ENCODE measurements at places on chromosomes 13 and 19.

- DNase-seq, result no peak
These were observed 477 bp upstream of the PLEKHF1 start for GRCh38 chr19:29664753-29665214.

- no peak for DNase-seq
These were observed 8.8 kb downstream of the FZR1 start for GRCh38 chr19:3514930-3515329.

DNA sequence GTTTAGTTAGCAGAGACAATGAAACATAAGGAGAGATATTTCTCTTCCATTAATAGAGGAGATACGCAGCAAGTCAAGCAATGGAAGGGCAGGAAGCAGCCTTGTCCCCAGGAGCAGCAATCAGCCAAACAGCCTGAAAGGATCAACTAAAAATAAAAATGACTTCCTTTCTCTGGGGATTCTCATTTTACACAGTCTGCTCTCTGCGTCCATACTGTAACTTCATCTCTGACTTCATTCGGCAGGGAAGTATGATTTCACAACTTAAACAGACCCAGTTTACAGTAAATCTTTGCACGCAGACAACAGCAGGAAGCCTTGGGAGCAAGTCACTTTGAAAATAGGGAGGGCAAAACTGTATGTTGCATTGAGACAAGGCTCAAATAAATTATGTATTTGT, 826.7 kb downstream of the DIAPH3 start:
- DNase-seq, result no peak

DNA sequence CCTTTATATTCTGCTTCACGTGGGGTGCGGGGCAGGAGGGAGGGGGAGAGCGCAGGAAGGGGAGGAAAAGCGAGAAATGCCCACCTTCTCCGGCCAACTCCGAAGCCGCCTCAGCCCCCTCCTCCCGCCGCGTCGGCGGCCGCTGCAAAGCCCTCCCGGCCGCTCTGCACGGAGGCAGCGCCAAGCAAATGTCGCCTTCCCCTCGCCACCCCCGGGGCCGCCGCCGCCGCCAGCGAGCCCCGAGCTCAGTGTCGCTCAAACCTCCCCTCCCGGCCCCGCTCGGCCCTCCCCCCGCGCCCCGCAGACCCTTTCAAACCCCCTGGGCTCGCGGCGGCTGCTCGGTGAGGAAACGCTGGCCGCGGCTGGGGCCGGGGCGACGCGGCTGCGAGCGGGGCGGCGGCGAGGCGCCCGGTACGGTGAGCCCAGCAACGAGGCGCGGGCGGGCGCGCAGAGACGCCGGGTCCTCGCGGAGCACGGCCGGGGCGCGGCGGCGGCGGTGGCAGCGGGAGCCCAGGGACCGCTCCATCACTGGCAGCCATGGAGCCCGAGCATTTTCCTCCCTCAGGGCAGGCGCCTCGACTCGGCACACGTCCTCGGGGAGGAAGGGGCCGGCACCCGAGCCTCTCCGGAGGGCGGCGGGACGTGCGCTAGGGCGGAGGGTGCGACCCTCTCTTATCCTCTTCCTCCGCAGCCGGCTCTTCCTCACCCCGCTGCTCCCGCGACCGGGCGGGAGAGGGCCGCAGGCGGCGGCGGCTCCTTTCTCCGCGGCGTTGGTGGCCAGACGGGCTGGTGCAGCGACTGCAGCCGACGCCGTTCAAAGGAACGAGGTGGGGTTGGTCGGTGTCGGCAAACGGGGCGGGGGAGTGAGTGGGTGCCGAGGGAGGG, 463 bp upstream of the TSC22D1 start:
- DNase-seq, result no peak

GRCh38 chr13:46996316-46997030, 99.6 kb upstream of the HTR2A start:
- DNase-seq, result no peak

GRCh38 chr13:53216773-53217172, 188.2 kb downstream of the OLFM4 start:
- no peak for DNase-seq

DNA sequence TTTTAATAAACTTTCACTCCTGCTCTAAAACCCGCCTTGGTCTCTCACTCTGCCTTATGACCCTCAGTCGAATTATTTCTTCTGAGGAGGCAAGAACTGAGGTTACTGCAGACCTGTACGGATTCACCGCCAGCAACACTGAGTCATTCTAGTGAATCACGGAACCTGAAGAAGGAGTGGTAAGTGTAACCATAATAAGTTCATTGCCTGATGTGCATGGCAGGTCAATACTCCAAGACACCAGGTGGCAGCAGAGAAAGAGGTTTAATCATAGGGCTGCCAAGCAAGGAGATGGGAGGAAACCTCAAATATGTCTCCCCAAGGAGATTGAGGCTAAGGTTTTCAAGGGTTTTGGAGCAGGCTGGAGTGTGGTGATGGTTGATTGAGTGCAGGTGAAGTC, 204.3 kb upstream of the IPO5 start:
- DNase-seq, result no peak

- no peak for DNase-seq
These were observed 11.0 kb downstream of the TMEM272 start for GRCh38 chr13:51833980-51834379.

- DNase-seq, result no peak
These were observed 3.8 kb downstream of the TARM1 start for GRCh38 chr19:54077334-54077733.

- no peak for DNase-seq
These were observed 8.2 kb downstream of the ATP11A start for GRCh38 chr13:112697756-112698655.

DNA sequence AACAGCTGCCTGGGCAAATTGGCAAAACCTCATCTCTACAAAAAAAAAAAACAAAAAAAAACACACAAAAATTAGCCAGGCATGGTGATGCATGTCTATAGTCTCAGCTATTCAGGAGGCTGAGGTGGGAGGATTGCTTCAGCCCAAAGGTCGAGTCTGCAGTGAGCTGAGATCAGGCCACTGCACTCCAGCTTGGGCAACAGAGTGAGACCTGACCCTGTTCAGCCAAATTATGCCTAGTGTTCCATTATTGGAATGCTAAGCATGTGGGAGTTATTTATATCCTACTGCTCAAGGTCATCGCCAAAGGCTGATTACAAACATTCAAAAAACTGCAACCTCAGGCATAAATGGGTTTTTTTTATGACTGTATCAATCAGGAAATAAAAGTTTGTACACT, 1251.0 kb upstream of the PCDH9 start:
- DNase-seq, result no peak

- DNase-seq, result peak; percentile 22
These were observed 20.8 kb downstream of the LAIR2 start for GRCh38 chr19:54523403-54523802.

- no peak for DNase-seq
These were observed 18.7 kb downstream of the PPP5C start for GRCh38 chr19:46365561-46365960.

DNA sequence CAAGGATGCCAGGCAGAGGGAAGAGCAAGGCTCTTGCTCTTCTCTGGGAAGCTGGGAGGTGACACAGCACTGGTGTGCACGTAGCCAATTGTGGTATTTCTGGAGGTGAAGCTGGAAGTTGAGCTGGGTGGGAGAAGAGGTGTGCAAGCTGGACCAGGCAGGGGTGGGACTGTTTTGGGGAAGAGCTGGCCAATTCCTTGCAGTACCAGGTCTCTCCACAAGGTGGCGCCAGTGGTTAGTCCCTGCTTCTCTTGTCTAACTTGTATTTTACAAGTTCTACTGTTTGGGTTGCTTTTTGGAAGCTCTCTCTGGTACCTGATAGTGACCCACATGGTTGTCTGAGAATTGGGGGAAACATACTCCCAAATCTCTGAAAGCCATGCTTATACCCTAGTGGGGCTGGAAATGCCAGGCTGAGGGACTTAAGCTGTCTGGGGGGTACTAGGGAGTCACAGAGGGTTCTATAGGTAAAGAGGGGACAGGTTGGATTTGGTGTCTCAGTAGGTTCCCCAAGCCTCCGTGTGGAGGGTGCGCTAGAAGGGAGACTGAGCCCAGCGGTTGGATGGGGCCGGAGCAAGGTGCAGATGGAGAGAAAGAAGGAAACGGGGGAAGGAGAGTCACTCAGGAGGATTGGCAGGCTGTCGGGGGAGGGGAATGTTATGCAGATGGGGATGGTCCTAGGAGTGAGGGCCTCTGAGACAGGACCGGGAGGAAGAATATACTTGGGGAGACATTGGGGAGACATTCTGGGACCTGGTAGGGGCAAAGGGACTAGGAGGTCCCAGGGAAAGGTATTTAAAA, 3.0 kb downstream of the HPN start:
- no peak for DNase-seq

DNA sequence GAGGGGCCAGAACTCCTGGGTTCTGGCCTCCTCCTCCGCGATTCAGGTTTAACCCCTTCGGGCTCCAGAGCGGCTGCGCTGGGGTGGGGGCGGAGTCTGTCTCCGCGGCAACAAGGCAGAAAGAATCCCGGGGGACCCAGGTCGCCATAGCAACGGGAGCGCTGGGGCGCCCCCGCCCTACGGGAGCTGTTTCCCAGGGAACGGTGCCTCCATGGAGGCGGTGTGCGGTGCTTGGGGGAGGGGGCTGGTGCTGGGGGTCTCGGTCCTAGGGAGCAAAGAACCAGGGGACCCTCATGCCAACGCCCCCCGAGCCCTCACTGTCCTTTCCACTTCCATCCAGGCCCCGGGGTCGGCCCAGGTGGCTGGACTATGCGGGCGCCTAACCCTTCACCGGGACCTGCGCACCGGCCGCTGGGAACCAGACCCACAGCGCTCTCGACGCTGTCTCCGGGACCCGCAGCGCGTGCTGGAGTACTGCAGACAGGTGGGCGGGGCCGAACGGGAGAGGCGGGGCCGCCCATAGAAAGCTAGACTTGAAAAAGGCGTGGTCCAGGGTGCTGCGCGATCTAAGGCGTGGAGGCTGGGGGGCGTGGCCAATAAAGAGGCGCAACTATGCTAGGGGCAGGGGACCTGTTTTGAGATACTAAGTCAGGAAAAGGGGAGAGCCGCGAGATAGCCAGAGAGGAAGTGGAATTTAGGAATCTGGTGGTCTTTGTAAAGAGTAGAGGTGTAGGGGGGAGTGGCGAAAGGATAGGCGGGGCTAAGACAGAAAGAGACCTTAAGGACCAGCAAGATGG, 1.2 kb downstream of the APLP1 start:
- DNase-seq, result peak; percentile 93

DNA sequence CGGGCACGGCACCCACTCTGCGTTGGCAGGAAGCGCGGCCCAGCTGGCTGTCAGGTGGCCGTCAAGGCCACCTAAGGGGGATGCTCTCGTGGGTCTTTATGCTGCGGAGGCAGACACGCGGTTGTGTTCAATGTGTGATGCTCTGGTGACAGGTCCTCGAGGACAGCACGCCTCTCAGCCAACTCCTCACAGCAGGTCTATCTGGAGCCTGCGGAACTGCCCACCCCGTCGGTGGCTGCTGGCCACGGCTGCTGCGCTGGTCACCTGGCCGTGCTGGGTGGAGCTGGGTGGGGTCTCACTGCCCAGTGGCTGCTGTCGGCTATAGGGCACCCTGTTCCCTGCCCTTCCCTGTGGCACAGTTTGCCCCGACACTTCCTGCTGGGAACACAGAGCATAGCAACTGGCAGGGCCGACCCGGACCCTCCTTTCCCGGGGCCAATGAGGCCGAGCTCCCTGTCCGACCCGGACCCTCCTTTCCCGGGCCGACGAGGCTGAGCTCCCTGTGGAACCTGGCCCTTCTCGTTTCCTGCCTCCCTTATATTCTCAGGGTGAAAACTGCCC, 14.3 kb upstream of the F7 start:
- DNase-seq, result no peak

GRCh38 chr13:114119196-114119595, 13.2 kb downstream of the RASA3 start:
- no peak for DNase-seq

DNA sequence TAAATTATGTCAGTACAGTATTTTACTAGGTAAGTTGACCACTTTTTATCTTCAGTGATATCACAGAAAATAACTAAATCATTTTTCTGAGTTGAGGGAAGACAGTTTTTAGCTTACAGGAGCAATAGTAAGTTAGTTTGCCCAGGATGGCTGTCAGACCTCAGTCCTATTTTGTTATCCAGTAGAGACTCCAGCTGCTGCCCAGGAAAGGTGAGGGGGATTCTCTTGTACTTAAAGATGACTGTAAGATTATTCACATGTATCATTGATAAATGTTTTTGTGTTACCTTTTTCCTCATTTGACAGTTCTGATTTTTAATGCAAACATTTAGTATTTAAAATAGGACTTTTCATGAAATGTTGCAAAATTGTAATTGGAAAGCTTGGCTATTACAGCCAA, 14.5 kb upstream of the GPR183 start:
- DNase-seq, result no peak

- no peak for DNase-seq
These were observed 147.5 kb downstream of the DIAPH3 start for GRCh38 chr13:60016229-60016628.

GRCh38 chr13:50631041-50631440, 212.5 kb downstream of the DLEU7 start:
- no peak for DNase-seq

DNA sequence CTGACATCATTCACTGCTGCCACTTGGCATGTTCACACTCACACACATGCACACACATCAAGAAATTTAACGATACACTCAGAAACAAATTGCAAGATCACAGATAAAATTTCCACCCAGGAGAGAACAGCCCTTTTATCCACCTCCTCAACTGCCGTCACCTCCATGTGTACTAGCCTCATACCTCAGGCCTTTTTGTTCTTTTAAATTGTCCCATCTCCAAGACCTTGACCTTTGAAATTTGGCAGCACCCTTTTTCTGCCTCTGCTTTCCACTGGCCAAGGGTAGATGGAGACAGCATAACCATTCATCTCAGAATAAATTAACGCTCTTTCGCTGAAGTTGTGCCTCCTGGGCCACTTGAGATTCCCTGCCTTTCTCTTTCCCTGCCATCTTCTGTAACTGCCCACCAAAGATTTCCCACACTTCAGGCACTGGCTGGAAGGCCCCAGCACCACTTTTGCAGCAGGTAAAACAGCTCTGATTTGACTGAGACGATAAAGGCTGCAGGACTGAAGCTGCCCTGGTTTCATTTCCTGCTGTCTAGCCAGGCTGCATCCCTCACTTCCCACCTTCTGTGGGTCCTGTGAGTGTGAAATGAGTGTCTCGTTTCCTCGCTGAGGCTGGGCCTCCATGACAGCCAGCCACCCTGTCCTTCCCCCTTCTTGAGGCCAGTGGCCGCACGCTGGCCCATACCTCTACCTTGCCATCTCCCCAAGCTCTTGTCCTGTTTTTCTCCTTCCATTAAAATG, 39.3 kb downstream of the MBNL2 start:
- no peak for DNase-seq

DNA sequence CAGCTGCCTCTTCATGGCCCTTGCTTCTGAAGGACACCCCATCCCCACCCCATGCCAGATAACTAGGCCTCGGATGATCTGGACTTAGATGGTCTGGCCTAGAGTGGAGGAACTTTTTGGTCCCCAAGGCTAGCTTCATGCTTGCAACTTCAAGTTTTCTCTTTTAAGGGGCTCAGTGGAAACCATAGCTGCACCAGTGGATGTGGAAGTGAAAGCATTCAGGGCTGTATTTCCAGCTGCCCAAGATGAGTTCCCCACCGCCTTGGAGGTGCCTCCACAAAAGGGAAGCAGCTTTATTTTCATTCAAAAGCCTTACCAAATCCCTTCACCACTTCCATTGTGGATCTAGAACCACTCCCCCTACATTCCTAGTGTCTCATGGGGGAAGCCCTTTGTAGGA, 17.6 kb upstream of the GSX1 start:
- DNase-seq, result no peak

Measured in SHP77 (cell line).